ENCODE measurements at places on chromosomes 1 and 21.

GRCh38 chr1:75797606-75798216 lies 1.0 kb downstream of the MSH4 start:
- no peak for DNase-seq

DNA sequence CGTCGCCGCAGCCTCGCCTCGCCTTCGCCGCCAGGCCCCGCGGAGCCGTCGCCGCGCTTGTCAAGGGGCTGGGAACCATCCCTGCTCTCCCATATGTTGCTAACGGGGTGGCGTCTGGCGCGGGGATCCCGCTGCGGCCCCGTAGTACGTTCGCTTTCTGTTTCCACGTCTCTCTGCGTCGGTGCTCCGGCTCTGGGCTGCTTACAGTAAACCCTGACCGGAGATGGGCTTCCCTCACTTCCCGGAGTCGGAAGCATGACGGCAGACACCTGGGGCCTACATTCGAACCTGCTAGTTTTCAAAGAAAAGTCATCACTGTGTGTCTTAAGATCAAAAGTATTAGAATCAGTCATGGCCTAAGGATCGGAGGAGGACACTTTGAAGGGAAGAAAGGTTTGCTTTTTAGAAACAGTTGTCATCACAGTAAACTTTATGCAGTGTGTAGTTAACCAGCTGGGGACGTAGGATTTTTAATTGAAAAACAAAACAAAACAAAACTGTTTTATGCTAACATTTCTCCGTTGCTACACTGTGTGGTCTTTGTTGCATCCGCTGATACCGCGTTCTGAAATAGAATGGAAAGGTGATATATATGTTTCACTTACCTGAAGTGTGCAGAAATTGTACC lies 69.0 kb downstream of the SLC35A3 start:
- DNase-seq, result peak; percentile 36

- no peak for DNase-seq
Measured at GRCh38 chr1:104636581-104636980, 886.9 kb downstream of the AMY1C start.

DNA sequence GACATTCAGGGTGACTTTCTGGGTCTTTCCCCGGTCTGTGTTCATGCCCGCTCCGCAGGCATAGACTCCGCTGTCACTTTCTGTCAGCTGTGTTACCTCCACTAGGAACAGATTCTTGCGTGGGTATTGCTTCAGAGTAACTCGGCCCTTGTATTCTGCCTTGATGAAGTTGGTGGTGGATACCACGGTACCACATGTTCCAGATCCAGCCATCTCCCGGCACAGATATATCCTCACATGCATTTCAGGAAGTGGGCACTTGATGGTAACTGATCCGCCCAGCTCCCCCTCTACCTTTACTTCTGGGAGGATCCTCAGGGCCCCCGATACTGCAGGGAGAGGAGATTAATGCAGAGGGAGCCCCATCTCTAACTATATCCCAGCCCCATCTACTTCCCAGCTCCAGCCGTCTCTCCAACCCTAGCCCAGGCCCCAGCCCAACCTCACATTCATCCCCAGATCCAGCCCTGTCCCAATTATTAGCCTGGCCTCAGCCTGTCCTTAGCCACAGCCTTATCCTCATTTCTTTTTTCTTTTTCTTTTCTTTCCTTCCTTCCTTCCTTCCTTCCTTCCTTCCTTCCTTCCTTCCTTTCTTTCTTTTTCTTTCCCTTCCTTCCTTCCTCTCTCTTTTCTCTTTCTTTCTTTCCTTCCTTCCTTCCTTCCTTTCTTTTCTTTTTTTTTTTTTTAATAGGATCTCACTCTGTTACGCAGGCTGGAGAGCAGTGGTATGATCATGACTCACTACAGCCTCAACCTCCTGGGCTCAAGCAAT lies 7.8 kb downstream of the FCMR start:
- DNase-seq, result no peak

GRCh38 chr1:184393962-184394361 lies 7.1 kb downstream of the C1orf21 start:
- DNase-seq, result no peak

GRCh38 chr1:147051136-147051535 lies 113.0 kb downstream of the NBPF12 start:
- no peak for DNase-seq

DNA sequence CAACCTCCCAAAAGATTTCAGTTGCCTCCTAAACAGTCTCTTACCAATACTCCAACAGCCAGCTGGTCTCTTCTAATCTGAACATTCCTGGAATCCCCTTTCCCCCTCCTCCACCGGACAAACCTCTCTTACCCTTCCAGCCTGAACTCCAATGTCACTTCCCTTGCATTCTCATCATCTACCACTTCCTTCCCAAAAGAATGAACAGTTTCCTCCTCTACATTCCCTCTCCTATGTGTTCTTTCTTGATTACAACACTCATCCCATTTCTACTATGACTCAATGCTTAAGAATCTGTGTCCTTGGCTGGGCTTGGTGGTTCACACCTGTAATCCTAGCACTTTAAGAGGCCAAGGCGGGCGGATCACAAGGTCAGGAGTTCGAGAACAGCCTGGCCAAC lies 417.1 kb downstream of the SETD4 start:
- no peak for DNase-seq

DNA sequence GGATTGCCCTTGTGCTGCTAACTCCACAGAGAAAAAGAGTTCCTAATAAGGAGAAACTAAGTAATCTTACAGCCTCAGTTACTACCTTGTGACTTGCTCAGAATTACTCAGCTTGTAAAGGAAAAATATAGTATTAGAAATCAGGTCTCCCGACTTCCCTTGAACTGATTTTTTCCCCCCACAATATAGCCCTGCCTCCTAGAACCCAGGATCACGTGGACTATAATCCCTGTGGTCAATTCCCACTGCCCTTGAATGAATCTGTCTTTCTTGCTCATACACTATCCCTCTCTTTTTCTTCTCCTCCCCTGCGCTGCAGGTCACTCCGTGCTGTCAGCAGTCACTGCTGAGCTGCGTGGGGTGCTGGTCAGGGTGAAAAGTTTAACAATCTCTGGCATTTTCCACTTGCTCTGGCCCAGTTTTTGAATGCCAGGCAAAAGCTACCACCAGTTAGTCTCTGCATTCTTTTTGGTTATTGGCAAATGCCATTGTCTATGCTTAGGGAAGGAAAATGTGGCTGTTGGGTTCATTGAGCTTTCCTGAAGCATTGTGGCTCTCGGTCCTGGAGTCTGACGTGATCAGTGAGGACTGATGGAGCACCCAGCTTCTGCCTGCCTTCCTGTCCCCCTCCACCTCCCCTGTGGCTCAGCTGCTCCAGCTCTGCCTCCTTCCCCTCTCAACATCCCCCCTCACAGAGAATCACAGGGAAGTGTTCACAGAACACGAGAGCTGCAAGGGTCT lies 1.9 kb upstream of the MYOC start:
- no peak for DNase-seq

GRCh38 chr1:231016234-231016633 lies 23.8 kb downstream of the FAM89A start:
- no peak for DNase-seq

GRCh38 chr1:22888320-22889075 lies 84.2 kb downstream of the LACTBL1 start:
- no peak for DNase-seq

DNA sequence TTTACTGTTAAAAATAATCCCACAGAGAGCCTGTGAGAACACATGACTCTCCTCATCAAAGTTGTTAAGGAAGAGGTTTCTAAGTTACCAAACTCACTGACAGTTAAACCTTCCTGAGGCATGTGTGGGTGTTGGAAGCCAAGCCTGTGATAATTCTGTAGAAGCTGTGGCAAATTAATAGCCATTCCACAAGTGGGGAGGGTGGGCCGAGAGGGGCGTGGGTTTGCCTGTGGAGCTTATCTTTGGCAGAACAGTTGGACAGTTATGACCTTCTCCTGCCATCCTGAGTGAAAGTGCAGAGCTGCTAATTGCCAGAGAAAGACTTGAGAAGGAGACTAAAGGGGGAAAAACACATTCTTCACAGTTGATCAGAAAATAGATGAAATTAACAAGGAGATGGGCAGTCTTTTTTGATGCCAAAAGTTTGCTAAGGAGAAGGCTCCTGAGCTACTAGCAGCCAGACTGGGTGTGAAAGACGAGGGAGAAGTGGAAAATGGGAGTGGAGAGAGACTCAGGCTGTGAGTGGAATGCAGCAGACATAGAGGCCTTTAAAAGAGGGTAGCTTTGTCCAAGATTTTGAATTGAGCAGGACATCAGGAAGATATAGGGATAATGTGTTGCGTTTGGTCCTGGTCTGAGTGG lies 1.6 kb upstream of the PLA2G2C start:
- no peak for DNase-seq

GRCh38 chr1:161180639-161181038 lies 3.3 kb upstream of the B4GALT3 start:
- DNase-seq, result no peak

DNA sequence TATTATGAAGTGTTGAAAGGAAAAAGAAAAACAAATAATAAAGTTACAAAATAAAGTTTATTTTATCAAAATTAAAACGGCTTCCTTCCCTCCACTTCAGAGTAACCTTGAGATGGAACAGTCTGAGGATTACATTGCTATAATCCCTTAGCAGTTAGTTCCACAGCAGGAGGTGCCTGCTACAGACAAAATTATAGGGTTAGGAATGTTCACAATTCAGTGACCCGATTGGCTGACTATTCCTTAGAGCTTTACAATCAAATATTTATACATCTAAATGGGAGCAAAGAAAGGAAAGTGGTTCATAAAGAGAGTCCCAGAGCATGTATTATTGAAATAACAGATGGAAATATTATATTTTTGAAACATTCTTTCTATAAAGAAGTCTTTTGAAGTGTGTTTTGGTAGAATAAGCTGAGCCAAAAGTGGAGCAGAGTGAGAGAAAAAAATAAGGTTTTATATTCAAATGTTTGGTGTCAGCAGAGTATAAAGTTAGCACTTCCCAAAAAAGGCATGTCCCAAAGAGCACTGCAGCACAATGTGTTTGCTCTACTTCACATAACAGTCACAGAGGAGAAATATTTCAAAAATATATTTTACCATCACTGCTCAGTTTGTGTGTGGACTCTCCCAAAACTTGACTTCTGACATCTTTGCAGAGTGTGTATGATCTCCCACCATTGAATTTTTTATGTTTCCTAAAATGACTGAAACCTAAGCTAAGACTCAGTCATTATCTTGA lies 71.4 kb upstream of the GORAB start:
- no peak for DNase-seq

- DNase-seq, result no peak
Measured at GRCh38 chr1:33815061-33815460, 48.8 kb upstream of the HMGB4 start.

DNA sequence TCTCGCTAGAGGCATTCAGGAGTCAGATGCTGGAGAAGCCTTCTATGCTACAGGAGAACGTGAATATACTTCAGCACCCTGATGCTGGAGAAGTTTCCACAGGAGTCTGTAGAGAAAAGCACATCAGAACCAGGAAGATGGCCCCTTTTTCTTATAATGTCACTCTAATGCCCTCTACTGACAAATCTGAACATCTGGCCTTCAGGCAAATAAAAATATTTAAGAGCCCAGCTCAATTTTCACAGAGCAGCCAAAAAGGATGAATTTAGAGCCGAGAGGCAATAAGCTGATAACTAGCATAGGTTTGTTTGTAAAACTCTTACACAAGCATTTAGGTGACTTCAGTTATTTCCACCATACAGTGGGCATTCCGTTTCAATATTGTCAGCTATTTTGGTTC lies 3.8 kb upstream of the RRP15 start:
- DNase-seq, result no peak

DNA sequence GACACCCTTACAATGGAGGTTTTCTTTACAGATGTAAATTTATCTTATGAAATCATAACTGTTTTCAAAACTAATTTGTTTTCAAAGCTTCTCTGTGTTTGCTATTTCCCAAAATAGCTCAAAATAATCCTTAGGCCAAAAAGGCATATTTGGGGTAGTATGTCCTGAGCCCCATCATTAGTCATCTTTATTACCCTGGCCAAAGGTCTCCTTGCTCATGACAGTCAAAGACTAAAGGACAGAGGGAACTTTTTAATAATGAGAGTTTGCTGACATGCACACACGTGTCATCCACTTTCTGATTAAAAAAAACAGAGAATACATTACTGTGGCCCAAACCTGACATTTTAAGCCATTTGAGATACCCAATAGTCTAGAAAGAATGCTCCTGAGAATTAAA lies 221.9 kb upstream of the DUSP10 start:
- no peak for DNase-seq

- no peak for DNase-seq
Measured at GRCh38 chr1:205232945-205233397, 5.2 kb downstream of the TMCC2 start.

DNA sequence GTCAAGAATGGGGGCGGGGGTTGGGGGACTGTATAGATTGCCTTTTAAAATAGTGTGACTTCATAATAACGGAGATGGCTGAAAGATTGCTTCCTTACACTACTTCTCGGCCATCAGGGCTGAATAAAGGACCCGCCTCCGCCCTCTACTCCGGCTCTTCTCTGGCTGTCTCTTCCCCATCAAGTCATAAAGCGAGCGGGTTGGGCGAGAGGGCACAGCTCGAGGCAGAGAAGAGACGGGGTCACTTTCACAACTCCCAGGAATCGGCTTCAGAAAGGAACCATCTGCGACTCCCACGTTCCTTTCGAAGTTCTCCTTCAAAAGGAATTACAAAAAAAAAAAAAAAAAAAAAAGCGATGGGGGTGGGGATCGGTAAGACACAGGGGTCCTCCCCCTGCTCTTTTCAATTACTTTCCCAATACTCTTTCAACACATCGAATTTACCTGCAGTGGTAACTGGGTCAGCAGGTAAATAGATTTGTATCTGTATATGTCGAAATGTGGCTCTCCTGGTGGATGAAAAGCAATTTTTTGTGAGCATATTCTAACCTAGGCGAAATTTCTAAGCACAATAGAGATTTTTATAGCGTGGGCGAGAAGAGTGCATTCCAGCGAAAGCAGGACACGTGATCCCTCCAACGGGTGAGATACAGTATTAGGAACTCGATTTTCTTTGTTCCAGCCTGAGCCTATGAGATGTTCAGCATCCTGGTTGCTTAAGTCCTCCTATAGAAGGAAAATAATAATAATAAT lies 2.0 kb downstream of the LRRC7 start:
- DNase-seq, result no peak

GRCh38 chr1:44327679-44328491 lies 27.2 kb downstream of the ERI3 start:
- DNase-seq, result peak; percentile 91

DNA sequence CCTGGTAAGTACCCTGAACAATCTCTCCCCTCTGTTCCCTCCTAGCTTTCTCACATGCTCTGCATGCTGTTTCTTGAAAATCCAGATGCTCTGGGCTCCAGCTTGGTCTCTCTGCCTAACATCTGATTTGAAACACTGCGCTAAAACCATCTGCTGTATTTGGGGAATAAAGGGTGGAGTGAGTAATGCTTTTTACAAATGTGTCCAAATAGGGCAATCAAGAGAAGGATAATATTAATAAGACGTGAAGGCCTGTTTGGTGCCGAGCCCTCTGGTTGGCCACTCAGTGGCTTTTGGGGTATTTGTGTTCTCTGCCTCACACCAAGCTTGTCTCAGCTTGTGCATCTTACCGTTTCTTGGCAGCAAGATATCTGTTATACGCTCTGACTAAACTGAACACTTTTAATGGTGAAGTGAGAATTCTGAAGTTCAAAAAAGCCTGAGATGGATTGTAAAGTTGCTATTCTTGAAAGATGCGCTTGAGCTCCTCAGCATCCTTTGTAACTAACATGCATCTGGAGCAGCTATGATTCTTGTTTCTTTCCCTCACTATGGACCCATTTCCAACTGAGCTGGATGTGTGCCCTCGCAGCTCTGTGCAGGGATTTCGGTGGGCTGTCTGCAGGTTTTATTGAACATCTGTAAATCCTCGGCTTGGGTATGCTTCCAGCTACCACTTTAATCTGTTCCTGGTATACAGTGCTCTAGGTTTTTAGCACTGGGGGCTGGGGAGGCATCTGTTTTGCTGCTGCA lies 269.4 kb downstream of the RWDD3 start:
- no peak for DNase-seq

- peak; percentile 5 for DNase-seq
Measured at GRCh38 chr1:245500546-245500945, 345.8 kb downstream of the KIF26B start.

Data from DMS79 (cell line).